ENCODE measurements at places on chromosomes 1 and 21.

- DNase-seq: no peak
Measured at GRCh38 chr21:38664315-38664714, 141.4 kb upstream of the ETS2 start.

DNA sequence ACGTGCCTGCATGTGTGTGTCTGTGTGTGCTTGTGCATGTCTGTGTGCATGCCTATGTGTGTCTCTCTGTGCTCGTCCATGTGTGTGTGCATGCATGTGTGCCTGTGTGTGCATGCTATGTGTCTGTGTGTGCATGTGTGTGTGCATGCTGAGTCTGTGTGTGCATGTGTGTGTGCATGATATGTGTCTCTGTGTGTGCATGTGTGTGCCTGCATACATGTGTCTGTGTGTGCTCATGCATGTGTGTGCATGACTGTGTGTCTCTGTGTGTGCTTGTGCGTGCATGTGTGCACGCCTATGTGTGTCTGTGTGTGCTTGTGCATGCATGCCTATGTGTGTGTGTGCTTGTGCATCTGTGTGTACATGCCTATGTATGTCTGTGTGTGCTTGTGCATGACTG is 52.3 kb downstream of the TCP10L start:
- DNase-seq: no peak

DNA sequence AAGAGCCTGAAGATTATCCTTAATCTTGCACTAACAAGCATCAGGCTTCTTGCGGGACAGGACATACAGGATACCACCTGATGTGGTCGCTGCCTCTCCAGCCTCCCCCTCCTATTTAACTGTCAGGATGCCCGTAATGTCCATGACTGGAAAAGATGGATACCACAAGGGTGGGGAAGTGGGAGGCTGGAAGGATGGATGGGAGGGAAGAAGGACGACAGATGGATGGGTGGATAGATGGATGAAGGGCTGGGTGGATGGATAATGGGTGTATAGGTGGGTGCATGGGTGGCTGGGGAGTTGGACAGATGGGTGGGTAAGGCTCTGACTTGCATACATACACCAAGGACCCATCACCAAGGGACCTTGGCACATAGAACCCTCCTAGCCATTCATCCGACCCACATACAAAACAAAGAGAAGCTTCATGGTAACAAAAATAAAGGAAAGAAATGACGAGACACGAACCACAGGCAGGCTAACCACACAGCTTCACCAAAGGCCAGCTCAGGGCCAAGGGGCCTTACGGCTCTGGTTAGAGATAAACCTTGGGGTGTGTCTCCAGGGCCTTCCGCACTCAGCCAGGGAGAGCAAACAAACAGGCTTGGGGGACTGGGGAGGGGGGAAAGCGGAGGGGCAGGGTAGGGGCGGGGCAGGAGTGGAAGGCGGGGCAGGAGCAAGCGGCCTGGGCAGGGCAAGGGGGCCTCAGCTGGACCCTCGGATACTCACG is 50.5 kb downstream of the HSPG2 start:
- DNase-seq: no peak

DNA sequence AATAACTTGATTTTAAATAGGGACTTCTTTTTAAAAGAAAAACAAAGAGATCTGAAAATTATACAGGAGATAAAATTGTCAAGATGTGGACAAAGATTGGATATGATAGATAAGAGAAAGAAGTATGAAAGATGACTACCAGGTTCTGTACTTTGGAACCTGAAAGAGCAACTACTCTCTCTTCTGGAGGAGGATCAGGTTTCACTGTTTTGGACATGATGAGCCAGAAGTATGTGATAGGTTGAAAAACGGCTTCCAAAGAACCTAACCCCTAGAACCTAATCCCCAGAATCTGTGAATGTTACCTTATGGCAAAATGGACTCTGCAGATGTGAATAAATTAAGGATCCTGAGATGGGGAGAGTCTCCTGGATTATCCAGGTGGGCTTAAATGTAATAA is 26.2 kb downstream of the RSBN1 start:
- DNase-seq: no peak

- DNase-seq: peak; percentile 44
Measured at GRCh38 chr1:84271441-84272151, 29.9 kb upstream of the SAMD13 start.

DNA sequence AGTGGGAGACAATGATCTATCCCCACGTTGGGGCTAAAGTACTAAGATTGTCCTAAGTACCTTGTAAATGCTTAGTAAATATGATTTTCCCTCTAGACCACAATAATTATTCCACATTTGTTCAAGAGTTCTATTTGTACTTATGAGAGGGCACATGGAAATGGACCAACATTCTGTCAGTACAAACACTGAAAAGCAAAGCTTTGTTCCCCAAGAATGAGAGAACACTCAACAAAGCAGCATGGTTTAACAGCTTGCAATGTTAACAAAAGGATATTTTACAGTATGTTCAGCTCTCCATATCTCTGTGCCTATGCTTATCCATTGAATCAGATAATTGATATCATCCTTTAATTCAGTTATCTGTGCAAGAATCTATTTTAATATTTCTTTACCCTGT is 35.4 kb downstream of the RBM11 start:
- no peak for DNase-seq

DNA sequence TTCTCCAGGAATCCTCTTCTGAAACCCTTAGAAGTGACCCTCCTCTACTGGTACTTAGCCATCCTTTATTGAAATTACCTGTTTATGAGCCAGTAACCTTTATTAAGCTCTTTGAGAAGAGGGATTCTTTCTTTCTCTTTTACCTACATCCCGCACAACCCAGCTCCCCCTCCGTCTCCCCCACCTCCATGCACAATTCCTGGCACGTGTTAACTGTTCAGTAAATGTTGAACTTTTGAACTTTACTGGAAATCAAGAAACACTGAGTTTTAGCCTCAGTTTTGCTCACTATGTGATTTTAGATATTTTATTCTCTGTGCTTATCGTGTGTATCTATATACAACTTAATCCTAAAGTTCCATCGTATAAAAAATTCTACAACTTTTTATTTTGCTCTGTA is 1.8 kb downstream of the TMED5 start:
- DNase-seq: no peak

- DNase-seq: no peak
Measured at GRCh38 chr1:112002514-112002913, 13.0 kb upstream of the KCND3 start.

DNA sequence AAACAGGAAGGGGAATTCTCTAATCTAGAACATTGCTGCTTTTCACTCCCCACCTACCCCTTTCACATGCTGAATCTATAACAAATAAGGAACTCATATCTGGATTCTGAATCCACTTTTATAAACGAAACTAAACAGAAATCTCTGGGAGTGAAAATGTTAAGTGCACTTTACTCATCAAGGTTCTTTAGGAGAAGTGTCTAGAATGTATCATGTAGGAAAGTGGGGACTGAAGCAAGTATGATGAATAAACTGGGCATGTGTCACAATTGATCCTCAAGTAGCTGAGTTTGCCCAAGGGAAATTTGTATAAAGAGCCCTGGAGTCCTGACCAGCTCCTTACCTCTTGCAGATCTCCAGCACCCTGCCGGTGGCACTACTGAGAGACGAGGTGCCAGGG is 19.8 kb downstream of the AVPR1B start:
- no peak for DNase-seq

GRCh38 chr21:42663860-42664535 is 10.6 kb downstream of the PDE9A start:
- DNase-seq: no peak

DNA sequence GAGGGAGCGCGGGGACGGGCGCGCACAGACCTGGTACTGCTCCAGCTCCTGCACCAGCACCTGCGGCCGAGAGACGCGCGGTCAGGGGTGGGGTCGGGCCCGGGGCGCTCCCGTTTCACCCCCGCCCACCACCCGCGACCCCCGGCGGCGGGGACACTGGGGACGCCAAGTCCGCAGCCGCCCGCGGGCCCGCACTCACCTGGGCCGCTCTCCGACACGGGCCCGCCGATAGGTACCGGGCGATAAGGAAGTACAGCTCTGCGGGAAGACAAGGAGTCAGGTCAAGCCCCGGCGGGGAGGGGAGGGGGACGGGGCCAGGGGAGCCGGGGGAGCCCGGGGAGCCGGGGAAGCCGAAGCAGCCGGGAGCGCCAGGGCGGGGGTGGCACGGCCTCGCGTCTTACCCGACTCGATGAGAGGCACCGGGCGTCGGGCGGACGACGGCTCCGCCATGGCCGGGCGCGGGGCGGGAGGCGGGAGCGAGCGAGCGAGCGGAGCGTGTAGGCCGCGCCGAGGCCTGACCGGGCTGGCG is 326 bp downstream of the BRWD1 start:
- no peak for DNase-seq

GRCh38 chr21:42063191-42063570 is 7.9 kb upstream of the UMODL1 start:
- peak; percentile 80 for DNase-seq

DNA sequence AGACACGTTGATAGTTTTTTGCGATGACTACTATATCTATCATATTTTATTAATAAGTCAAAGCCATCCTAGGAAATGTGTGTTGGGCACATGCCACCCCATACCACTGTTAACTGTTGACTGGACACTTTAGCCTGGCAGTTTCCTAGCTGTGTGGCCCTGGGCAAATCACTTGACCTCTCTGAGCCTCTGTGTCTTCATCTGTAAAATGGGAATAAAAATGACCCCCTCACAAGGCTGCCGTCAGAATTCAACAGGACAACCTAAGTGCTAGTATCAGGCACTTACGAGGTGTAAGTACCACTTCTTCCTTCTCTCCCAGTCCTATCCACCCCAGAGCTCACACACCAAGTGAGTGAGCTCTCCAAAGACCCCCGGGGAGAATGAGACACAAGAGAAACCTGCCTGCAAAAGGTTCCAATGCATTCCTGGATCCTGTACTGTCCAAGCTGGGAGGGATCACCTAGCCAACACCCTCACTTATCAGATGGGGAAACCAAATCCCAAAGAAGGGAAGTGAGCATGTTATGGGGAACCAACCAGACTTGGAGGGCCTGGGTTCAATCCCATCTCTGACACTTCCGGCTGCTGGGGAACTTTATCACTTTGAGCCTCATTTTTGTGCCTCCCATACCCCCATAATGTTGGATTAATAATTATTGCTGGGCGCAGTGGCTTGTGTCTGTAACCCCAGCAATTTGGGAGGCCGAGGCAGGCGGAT is 24.9 kb downstream of the HSPG2 start:
- no peak for DNase-seq

DNA sequence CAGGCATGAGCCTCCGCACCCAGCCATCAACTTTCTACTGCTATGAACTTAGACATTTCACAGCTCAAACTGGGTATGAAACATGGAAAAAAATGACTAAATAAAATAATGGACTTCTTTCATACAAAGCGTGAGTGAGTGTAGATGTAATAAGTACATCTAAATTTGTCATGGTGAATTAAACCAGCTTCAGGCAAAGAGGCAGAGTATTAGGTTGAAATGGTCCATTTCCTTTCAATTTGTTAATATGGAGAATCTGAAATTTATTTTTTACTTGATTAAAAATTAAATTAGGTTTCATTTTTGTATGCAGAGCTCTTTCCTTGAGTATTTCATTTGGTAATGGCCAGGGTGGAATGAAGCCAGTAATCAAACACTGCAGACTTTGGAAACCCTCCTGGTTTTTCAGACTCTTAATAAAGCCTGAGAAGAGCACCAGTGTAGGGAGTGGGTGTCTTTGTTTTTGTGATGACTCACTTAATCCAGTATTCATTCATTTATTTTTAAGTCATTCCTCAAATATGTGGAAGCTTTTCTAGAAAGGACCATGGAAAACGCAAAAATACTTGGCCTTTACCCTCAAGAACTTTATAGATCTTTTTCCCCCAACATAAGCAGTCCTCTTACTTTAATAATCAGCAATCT is 49.2 kb downstream of the ALG14 start:
- DNase-seq: no peak

GRCh38 chr1:89771991-89772560 is 48.8 kb upstream of the LRRC8D start:
- no peak for DNase-seq

- no peak for DNase-seq
Measured at GRCh38 chr1:224198572-224198971, 15.5 kb downstream of the DEGS1 start.

DNA sequence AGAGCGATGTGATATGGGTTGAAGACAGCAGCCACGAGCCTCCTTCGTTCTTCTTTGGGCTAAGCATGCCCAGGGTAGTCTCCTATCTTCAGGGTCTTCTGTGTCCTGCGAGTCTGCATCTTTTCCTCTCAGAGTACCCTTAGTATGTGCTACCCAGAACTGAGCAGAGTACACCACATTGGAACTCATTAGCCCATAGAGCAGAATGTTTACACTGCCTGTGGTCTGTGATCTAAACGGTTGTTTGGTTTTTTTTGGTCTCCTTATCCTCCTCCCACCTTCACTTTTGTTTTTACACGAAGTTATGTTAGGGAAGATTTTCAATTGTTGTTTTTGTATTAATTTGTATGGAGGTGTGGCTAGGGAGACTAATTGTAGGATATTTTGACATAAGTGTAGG is 126.4 kb downstream of the NEK7 start:
- DNase-seq: no peak

GRCh38 chr21:34126269-34126668 is 52.9 kb downstream of the MRPS6 start:
- DNase-seq: no peak

GRCh38 chr1:234731569-234732085 is 121.6 kb upstream of the IRF2BP2 start:
- no peak for DNase-seq

DNA sequence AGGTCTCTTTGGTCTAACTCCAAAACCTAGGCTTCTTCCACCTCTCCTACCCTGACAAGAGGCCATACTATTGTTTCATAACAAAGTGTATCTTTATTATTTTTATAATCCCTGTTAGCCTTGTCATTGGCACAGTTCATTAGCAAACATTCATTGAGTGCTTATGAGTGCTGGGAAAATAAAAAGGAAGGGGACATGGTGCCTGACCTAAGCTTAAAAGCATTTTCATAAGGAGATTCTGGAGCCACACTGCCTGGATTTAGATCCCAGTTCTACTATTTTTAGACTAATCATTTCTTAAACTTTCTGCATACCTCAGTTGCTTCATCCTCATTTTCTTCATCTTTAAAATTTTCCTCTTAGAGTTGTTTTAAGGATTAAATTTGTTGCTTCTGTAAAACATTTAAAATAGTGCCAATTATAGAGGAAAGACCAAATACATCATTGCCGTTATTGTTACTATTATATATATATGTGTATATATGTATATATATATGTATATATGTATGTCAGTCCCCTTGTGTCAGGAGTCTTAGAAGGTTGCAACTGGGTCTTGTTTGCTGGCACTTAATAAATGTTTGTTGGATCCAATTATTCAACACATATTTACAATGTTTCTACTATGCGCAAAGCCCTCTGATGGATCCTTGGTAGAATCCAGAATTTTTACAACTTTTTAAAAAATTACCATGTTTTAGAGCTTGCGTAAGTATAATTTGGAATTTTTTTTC is 250.9 kb upstream of the SGIP1 start:
- no peak for DNase-seq

DNA sequence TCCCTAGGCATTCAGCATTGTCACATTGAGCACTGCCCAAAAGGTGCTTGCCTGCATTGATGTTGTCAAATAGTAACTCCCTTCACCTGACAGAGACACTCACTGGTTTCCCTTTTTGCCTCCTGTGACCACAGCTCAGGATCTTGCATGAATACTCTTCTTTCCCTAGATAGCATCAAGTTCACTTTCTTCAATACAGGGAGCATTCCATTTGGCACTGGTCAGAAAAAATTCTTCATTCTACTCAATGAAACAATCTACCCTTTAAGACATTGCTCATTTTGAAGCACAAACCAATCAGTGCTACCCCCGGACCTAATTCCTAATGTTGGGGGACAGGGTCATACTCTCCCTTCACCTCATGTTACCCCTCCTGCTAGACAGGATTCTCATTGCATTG is 319.0 kb upstream of the SNX7 start:
- DNase-seq: no peak

GRCh38 chr1:113191579-113192076 is 118.6 kb downstream of the LRIG2 start:
- DNase-seq: no peak
